ENCODE measurements at places on chromosomes 12 and 14.

GRCh38 chr12:117125272-117125613 lies 26.0 kb upstream of the TESC start:
- DNase-seq, result no peak

DNA sequence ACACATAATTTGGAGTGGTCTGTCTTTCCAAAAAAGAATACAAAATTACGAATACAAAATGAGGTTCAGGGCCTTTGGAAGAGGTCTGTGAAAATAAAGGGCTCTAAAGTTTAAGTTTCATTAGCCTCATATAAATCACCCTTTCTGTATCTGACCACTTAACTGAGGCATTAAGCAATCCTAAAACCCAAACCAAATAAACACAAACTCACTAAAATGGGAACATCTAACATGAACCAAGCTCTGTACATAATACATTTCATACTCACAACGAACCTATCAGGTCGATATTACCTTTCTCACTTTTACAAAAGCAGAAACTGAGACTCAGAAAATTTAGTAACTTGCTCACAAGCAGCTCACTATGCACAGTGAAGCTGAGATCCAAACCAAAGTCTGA lies 1.1 kb upstream of the CCDC196 start:
- no peak for DNase-seq

- no peak for DNase-seq
These were observed 36.5 kb upstream of the CERS5 start for GRCh38 chr12:50203691-50204090.

DNA sequence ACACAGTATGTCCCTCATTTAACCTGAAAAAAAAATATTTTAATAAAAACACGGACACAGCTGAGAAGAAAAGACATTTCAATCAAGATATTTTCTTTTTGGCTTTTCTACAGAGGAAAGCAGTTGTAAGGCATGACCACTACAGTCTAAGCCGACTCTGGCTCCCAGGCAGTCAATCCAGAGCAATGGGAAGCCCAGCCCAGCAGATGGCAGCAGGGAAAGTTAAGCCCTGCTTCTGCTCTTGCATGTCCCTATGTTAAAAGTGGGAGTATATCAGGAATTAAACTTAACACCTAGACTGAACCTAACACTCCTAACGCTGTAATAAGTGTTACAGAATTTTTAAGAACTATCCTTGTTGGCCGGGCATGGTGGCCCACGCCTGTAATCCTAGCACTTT lies 19.5 kb upstream of the HAL start:
- DNase-seq, result no peak

GRCh38 chr14:24818058-24818822 lies 184.2 kb upstream of the GZMB start:
- peak; percentile 45 for DNase-seq

GRCh38 chr12:14387219-14387871 lies 21.9 kb downstream of the ATF7IP start:
- DNase-seq, result no peak

- peak; percentile 74 for DNase-seq
These were observed 111.2 kb upstream of the TMCC3 start for GRCh38 chr12:94761559-94761958.

- no peak for DNase-seq
These were observed 81.9 kb upstream of the GTF2A1 start for GRCh38 chr14:81302638-81303037.

DNA sequence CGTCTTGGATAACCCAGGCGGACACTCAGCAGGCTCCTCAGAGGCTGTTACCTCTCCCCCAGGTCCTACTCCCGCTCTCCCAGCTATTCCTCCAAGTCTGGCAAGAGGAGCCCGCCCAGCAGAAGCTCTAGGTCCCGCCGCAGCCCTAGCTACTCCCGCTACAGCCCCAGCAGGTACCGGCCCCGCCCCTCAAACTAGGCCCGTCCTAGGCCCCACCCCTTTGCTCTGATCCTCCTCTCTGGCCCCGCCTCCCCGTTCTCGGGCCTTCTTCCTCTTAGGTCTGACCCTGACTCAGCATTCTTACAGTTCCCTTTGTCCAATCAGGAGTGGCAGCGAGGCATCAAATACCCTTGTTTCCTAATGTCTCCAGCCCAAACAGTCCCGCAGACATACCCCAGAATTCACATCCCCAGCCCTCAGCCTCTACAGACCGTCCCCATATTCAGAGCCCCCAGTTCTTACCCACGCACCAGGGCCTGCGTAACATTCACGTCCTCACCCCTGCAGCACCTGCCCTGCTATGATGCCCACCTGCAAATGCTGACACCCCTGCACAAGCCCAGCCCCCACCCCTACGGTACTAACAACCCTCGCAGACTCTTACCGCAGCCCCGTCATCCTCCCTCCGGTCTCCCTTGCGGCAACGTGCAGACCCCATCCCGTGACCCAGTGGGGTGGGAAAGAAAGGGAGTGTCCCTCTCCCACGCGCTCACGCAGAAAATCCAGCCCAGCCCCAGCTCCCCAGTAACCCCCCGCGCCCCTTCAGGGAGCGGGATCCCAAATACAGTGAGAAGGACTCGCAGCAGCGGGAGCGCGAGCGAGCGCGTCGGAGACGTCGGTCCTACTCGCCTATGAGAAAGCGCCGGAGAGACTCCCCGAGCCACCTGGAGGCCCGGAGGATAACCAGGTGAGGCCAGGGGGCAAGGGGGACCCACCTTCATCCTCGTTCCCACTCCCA lies 25.0 kb upstream of the HSPB8 start:
- DNase-seq, result no peak

DNA sequence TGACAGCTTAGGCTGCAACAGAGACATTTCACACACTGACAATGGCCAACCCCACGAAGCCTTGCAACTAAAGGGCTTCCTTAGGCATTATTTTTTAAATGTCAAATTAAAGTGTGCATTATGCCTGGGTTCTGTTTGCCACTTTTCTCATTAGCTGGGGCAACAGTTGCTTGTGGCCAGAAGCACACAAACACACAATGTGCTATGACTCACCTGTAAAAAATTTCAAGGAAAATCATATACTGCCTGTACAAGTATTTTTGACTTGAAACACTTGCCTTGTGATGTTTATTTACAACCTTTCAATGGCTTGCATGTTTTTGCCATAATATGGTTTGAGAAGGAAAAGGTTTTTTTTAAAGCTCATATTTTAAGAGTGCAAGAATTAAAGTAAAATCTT lies 1.9 kb downstream of the NTN4 start:
- no peak for DNase-seq

DNA sequence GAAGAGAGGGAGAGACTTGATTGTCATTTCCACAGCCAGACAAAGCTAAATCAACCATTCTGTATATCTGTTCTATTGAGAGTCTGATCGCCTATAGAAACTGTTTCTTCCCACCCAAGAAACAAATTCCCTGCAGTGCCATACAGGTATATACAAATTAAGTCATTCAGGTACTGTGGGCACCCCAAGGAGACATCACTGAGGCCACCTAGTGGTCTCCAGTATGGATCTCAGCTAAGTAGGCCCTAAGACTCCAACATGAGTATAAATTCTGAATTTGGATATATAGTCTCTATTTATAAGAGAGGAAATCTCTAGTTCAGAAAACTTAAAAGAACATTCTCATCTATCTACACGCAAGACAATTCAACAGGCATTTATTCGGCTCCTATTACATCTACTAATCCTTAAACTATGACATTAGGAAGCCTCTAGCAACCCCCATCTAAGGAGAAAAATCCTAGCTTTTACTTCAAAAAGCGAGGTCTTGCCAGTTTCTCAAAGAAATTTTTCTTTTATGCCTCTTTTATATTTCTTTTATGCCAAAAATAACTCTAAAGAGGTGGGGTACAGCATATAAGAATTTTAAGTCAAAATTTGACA lies 62.6 kb downstream of the DCAF5 start:
- no peak for DNase-seq

GRCh38 chr14:35368583-35369392 lies 35.8 kb downstream of the NFKBIA start:
- no peak for DNase-seq

Measured in skeletal muscle cell (primary cell).